AG04450 (cell line): ENCODE measurements at places on chromosomes 2 and 18.
A peak's percentile ranks its signal among the peaks of the same experiment; 100 is the strongest.

DNA sequence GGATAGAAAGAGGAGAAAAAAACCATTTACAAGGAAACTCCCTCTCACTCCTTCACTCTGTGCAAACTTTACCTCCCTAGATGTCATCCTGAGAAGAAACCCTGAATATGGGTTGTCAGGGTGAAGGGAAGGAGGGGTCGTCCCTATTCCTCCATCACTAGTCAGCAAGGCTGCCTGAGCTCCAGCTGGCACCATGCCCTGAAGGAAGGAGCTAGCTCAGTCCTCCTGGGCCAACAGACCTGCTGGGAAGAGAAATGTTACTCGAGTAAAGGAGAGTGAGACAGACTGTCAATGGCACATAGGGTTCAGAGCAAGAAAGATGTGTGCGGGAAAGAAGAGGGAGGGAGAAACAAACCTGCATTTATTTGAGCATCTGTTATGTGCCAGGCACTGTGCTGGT, 18.3 kb upstream of the EPAS1 start:
- DNase-seq: no peak

DNA sequence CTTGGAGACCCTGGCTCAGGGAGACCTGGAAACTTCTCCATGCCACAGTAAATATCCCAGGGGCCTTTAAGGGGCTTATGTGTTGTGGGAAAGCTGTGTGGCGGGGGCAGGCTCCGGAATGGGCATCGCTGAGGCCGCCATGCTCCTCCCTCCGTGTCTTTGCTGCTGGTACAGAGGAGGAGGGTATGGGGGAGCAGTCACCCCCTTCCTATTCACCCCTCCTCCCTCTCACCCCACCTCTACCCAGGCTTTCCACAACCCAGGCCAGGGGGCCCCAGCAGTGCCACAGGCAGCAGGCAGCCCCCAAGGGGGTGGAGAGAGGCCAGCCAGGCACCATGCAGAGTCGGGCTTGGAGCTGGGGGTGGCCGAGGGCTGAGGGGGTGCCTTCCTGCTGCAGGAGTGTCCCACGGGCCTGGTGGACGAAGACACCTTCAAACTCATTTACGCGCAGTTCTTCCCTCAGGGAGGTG, 28.0 kb upstream of the FAHD2A start:
- DNase-seq: no peak

DNA sequence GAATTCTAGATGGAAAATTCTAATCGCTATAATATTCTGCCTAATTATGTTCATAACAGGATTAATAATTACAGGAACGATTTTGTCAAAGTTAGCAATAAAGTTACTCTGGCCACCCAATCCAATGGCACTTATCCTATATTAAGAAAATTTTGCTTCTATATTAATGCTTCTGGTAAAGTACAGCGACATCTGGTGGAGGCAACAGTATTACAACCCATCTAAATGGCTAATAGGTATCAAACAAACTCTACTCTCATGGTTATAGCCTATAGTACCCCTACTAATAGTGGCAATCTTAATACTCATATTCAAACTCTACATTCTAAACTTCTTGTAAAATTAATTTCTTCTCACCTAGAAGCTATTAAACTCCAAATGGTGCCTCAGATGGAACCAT, 1084.7 kb upstream of the LRRTM1 start:
- DNase-seq: no peak

DNA sequence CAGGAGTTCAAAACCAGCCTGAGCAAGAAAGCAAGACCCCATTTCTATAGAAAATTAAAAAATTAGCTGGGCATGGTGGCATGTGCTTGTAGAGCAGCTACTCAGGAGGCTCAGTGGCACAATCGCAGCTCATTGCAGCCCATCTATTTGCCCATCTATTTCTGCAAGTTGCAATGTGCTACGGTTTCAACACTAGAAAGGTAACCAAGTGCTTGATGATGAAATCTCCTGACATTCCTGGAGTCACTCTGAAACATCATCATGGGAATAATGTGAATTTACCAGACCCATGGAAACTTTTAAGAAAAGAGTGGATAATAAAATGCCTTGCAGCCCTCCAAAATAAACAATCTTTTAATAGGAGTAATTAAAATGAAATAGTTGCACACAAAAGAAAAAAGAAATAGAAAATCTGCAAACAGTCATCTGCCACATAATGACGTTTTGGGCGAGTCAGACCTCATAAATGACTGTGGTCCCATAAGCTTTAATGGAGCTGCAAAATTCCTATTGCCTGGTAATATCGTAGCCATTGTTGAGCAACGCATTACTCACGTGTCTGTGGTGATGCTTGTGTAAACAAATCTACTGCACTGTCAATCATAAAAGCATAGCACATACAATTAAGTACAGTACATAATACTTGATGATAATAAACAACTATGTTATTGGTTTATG, 46.6 kb upstream of the AMMECR1L start:
- DNase-seq: no peak

- no peak for DNase-seq
Measured at GRCh38 chr2:147862859-147863516, 18.2 kb downstream of the ACVR2A start.

GRCh38 chr2:141522702-141523101, 608.1 kb downstream of the LRP1B start:
- no peak for DNase-seq

DNA sequence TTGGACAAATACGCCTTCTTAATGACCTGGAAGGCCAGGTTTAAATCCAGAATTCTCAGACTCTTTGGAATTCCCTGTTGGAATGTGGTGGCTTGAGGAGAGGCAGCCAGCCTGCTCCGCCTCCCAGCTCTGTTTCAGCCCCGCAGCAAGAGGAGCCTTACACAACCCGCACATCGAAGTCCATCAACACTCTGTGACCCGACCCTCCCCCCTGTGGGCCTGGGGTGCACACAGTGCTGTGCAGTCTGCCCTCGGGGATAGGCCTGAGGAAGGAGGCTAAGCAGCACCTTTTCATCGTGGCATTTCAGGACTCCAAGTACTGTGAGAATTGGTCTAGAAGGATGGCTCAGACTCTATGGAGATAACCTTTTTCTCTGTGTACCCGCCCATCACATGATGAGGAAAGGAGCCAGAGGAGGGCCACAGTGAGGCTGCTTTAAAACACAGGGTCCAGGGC, 73.7 kb downstream of the GREB1L start:
- no peak for DNase-seq

DNA sequence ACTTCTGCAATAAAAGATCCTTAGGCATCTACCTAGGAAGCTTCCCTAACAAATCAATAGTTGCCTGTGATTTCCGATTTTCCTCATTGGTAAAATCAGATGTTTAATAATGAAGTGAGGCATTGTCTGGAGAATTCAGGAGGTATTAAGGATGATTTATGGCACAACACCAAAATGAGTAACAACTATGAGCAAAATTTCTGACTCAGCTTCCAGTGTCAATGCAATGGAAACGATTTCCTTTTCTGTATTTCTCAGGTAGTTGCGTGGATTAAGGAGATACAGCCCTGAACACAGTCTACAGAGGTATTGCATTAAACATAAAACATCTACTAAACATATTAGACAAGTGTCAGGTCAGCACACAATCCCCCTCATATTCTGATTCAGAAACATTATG, 99.5 kb downstream of the EPB41L3 start:
- no peak for DNase-seq

GRCh38 chr2:127052771-127053691, 53.9 kb downstream of the BIN1 start:
- no peak for DNase-seq

GRCh38 chr2:204984518-204984917, 439.2 kb downstream of the PARD3B start:
- DNase-seq: no peak

- no peak for DNase-seq
Measured at GRCh38 chr2:207090389-207090788, 75.4 kb downstream of the KLF7 start.

- DNase-seq: peak; percentile 70
Measured at GRCh38 chr2:120680136-120680761, 55.4 kb upstream of the GLI2 start.
